ENCODE measurements at places on chromosomes 3 and 15. TPM values are rescaled to one million over a fixed set of nuclear protein-coding genes. Genes with fewer than 3 reads are reported as not detected.

GRCh38 chr3:125058959-125059358 is 3.2 kb upstream of the HEG1 start:
- no peaks in the 10 kb centered on the region for H3K27me3 ChIP-seq
- H3K4me1 ChIP-seq: peaks cover 22% of the 10 kb centered on the region
- H3K36me3 ChIP-seq: no peaks in the 10 kb centered on the region
- no peak overlapping the region for H3K27ac ChIP-seq

DNA sequence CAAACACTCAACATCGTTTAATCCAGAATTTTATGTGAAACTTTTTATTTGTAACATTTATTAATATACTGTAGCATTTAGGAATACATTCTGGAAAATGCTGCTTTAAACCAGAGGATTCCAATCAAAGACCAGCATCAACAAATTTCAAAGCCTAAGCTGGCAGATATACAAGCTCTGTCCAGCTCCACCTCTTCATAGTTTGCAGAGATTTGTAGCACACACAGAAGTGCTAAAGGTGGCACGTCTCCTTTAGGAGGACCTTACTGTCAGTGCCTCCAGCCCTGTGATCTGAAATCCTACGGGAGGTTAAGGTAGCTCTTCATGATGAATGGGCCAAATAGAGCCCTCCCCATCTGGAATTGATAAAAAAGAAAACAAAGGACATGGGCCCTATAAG is 329.7 kb upstream of the NECTIN3 start:
- no peak overlapping the region for H3K4me3 ChIP-seq
- no peaks in the 10 kb centered on the region for H3K27me3 ChIP-seq
- H3K4me1 ChIP-seq: peaks cover 6% of the 10 kb centered on the region
- no peak for DNase-seq
- no peaks in the 10 kb centered on the region for H3K36me3 ChIP-seq
- H3K27ac ChIP-seq: no peak overlapping the region

The ENTPD3 gene
- 2.2 TPM for total RNA-seq

GRCh38 chr3:159619341-159619885 is 369.2 kb upstream of the IL12A start:
- no peak overlapping the region for H3K27ac ChIP-seq
- DNase-seq: peak; percentile 16
- peaks cover 20% of the 10 kb centered on the region for H3K4me1 ChIP-seq
- no peaks in the 10 kb centered on the region for H3K36me3 ChIP-seq
- no peak overlapping the region for H3K4me3 ChIP-seq

The TRA2B gene
- total RNA-seq: 129 TPM

Data from hepatocyte (in vitro differentiated cells).